ENCODE measurements at places on chromosomes 1 and 21. TPM values are rescaled to one million over a fixed set of nuclear protein-coding genes. Genes with fewer than 3 reads are reported as not detected.

IL23R gene
- total RNA-seq, result not detected

DNA sequence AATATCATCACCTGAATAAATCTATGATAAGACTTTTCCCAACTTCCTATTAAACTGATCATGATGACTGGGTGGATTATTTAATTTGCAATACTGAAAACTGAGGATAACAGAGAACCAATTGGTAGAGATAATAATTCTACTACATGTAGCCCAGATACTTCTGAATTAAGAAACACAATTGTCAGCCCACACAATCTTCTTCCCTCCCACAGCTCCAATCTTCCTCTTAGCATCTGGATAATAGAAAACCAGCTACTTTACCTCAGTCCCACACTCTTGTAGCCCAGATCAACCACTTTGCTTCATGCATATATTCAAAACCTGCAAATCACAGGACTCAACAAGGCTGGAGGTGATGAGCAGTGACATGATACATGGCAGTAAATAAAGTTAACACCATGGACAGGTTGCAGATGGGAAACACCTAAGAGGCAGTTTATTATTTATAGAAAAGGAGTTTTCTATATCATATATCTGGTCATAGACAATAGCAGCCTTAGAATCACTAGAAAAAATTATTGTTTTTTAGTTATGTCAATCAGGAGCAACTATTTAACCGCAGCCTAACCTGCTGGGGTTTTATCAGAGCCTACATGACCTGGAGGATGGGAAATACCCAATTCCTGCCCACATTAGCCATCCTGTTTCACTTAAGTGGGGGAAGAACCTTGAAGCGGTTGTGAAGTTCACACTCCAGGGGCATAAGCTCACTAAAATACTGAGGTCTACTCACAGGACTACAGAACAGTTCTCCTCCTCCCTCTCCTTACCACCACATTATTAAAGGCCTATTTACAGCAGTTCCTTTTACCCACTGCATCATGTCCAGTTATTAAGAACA, 16.7 kb downstream of the FRRS1 start:
- H3K36me3 ChIP-seq, result no peaks in the 10 kb centered on the region
- no peaks in the 10 kb centered on the region for H3K4me1 ChIP-seq
- no peak overlapping the region for H3K4me3 ChIP-seq
- DNase-seq, result no peak
- H3K27ac ChIP-seq, result no peak overlapping the region

- no peak for DNase-seq
- H3K4me1 ChIP-seq, result peaks cover 46% of the 10 kb centered on the region
- no peaks in the 10 kb centered on the region for H3K36me3 ChIP-seq
- no peaks in the 10 kb centered on the region for H3K27me3 ChIP-seq
Observed at GRCh38 chr1:198003468-198003867, 86.3 kb downstream of the LHX9 start.

ATP6V1G3 gene
- total RNA-seq, result 0.84 TPM

GRCh38 chr1:215739025-215739424, 171.9 kb downstream of the KCTD3 start:
- no peaks in the 10 kb centered on the region for H3K27me3 ChIP-seq
- no peak overlapping the region for H3K4me3 ChIP-seq
- peaks cover 12% of the 10 kb centered on the region for H3K36me3 ChIP-seq
- no peak overlapping the region for H3K27ac ChIP-seq
- no peak for DNase-seq

- no peak for DNase-seq
- H3K36me3 ChIP-seq, result no peaks in the 10 kb centered on the region
- no peak overlapping the region for H3K4me3 ChIP-seq
- H3K4me1 ChIP-seq, result peaks cover 15% of the 10 kb centered on the region
- peaks cover 41% of the 10 kb centered on the region for H3K27me3 ChIP-seq
Observed at GRCh38 chr1:28830814-28831213, 18.8 kb downstream of the OPRD1 start.

GRCh38 chr1:193014400-193014799, 44.8 kb downstream of the UCHL5 start:
- H3K4me1 ChIP-seq, result peaks cover 24% of the 10 kb centered on the region
- H3K36me3 ChIP-seq, result no peaks in the 10 kb centered on the region
- H3K27me3 ChIP-seq, result no peaks in the 10 kb centered on the region
- no peak overlapping the region for H3K27ac ChIP-seq

DNA sequence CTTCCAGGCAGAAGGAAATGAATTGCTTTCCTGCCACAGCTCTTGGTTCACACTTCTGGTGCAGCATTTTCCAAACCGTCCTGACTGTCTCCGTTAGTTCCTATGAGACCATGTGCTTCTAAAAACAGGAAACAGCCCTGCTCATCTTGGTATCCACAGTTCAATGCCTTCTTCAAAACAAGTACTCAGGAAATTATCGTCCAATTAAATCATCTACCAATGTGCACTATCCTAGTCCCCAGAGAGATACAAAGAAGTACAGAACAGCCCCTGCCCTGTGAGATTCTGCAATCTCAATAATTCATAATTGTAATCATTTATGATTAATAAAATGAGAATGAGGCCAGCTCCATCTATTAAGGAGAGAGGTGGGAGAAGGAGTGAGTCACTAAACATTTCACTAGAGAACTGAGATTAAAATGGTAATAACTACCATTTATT, 11.2 kb downstream of the CLEC20A start:
- peaks cover 6% of the 10 kb centered on the region for H3K4me1 ChIP-seq
- no peak for DNase-seq
- peaks cover 7% of the 10 kb centered on the region for H3K27me3 ChIP-seq
- H3K36me3 ChIP-seq, result no peaks in the 10 kb centered on the region
- H3K4me3 ChIP-seq, result no peak overlapping the region

DNA sequence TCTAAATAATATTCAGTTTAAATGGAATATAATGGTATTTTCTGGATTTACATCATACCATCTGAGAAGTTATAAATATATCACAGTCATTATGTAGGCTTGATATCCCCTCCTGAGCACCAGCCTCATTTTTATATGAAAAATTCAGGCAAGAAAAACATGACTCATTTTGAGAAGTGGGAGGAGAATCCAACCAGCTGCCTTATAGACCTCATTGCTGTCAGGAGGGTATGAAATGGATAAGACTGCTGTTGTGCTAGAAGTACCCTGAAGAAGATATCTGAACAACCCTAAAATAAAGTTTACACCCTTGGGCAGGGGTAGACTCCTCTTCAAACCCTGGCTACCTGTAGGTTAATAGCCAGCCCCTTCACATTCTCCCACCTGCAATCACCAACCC, 8.8 kb downstream of the GIPC2 start:
- no peak overlapping the region for H3K27ac ChIP-seq
- DNase-seq, result no peak
- no peak overlapping the region for H3K4me3 ChIP-seq
- H3K27me3 ChIP-seq, result no peaks in the 10 kb centered on the region
- no peaks in the 10 kb centered on the region for H3K36me3 ChIP-seq

DNA sequence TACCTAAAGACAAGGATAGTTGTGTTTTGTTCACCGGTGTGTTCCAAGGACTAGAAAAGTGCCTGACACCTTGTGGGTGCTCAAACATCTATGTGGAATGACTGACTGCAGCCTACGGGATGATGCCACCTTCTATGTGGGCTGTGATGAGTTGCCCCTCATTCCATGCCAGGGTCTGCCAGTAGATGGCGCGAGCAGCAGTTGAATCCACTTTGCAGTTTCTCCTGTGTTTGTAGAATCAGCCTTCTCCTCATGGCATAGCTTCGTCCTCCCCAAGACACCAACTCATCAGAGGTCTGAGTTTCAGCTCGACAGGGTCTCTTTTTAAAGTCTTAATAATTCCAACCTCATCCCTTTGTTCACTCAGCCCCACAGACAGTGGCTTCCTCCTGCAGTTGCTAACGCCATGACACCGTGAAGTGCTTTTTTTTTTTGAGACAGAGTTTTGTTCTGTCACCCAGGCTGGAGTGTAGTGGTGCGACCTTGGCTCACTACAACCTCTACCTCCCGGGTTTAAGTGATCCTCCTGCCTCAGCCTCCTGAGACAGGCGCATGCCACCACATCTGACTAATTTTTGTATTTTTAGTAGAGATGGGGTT, 133.7 kb downstream of the CAPN8 start:
- H3K4me1 ChIP-seq, result no peaks in the 10 kb centered on the region
- H3K27ac ChIP-seq, result no peak overlapping the region
- H3K4me3 ChIP-seq, result no peak overlapping the region
- no peaks in the 10 kb centered on the region for H3K36me3 ChIP-seq

- H3K27ac ChIP-seq, result no peak overlapping the region
- H3K4me3 ChIP-seq, result no peak overlapping the region
- no peak for DNase-seq
- H3K27me3 ChIP-seq, result peaks cover 5% of the 10 kb centered on the region
- no peaks in the 10 kb centered on the region for H3K4me1 ChIP-seq
Observed at GRCh38 chr1:48693674-48694320, 82.9 kb downstream of the BEND5 start.

NIBAN1 gene
- 28.3 TPM for total RNA-seq

- peaks cover 3% of the 10 kb centered on the region for H3K27me3 ChIP-seq
- no peak overlapping the region for H3K4me3 ChIP-seq
- DNase-seq, result peak; percentile 20
Observed at GRCh38 chr1:184567637-184568036, 180.8 kb downstream of the C1orf21 start.

UBASH3A gene
- not detected for total RNA-seq

- no peak for DNase-seq
- no peak overlapping the region for H3K27ac ChIP-seq
- H3K4me1 ChIP-seq, result peaks cover 44% of the 10 kb centered on the region
- no peaks in the 10 kb centered on the region for H3K36me3 ChIP-seq
- H3K4me3 ChIP-seq, result no peak overlapping the region
Observed at GRCh38 chr1:23594927-23595353, 35.6 kb upstream of the ID3 start.

FOXO6 gene
- not detected for total RNA-seq

NPHS2 gene
- total RNA-seq, result not detected

- H3K36me3 ChIP-seq, result no peaks in the 10 kb centered on the region
- H3K4me3 ChIP-seq, result no peak overlapping the region
- no peak overlapping the region for H3K27ac ChIP-seq
- peak; percentile 60 for DNase-seq
- H3K4me1 ChIP-seq, result no peaks in the 10 kb centered on the region
Observed at GRCh38 chr1:46747683-46748288, 28.9 kb upstream of the EFCAB14 start.

- H3K36me3 ChIP-seq, result no peaks in the 10 kb centered on the region
- no peak overlapping the region for H3K27ac ChIP-seq
- DNase-seq, result no peak
- no peaks in the 10 kb centered on the region for H3K4me1 ChIP-seq
- no peak overlapping the region for H3K4me3 ChIP-seq
- H3K27me3 ChIP-seq, result peaks cover 2% of the 10 kb centered on the region
Observed at GRCh38 chr21:17391811-17392340, 121.0 kb upstream of the CXADR start.

AMY2A gene
- not detected for total RNA-seq

- H3K4me1 ChIP-seq, result no peaks in the 10 kb centered on the region
- H3K4me3 ChIP-seq, result no peak overlapping the region
- H3K27ac ChIP-seq, result no peak overlapping the region
- H3K36me3 ChIP-seq, result no peaks in the 10 kb centered on the region
- DNase-seq, result no peak
Observed at GRCh38 chr1:188778578-188778977, 1699.1 kb downstream of the BRINP3 start.

GRCh38 chr21:37682966-37683365, 233.3 kb downstream of the KCNJ6 start:
- H3K4me3 ChIP-seq, result no peak overlapping the region
- H3K27me3 ChIP-seq, result peaks cover 13% of the 10 kb centered on the region
- H3K36me3 ChIP-seq, result no peaks in the 10 kb centered on the region
- H3K4me1 ChIP-seq, result no peaks in the 10 kb centered on the region
- no peak overlapping the region for H3K27ac ChIP-seq
- no peak for DNase-seq

PCNX2 gene
- 13.1 TPM for total RNA-seq

B3GALT5 gene
- 0.68 TPM for total RNA-seq

- no peaks in the 10 kb centered on the region for H3K36me3 ChIP-seq
- H3K4me1 ChIP-seq, result no peaks in the 10 kb centered on the region
- DNase-seq, result peak; percentile 14
- H3K27ac ChIP-seq, result no peak overlapping the region
- H3K4me3 ChIP-seq, result no peak overlapping the region
Observed at GRCh38 chr1:160884579-160884978, 401 bp downstream of the ITLN1 start.

DNA sequence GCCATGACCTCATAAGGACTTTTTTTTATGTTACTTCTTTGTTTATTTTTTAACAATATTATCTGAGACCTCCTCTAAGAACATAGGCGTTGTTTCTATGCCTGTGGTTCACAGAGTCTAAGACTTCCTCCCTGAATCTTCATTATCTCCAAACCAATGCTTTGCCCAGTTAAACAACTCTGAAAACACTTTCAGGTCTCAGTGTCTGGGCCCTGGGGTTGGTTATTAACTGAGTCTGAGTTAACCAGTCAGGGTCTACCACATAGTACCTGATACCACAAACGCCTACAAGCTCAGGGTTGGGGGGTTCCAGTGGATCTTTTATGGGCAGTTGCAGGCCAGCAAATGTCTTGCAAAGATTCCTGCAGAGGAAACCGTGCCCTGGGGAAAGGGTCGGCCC, 138.2 kb downstream of the AJAP1 start:
- H3K4me3 ChIP-seq, result no peak overlapping the region
- no peak for DNase-seq
- no peaks in the 10 kb centered on the region for H3K27me3 ChIP-seq
- H3K4me1 ChIP-seq, result no peaks in the 10 kb centered on the region

Measured in HFFc6 (cell line).